GM23248 (cell line): ENCODE measurements at places on chromosomes 12 and 14. TPM values are rescaled to one million over a fixed set of nuclear protein-coding genes. Genes with fewer than 3 reads are reported as not detected.

DNA sequence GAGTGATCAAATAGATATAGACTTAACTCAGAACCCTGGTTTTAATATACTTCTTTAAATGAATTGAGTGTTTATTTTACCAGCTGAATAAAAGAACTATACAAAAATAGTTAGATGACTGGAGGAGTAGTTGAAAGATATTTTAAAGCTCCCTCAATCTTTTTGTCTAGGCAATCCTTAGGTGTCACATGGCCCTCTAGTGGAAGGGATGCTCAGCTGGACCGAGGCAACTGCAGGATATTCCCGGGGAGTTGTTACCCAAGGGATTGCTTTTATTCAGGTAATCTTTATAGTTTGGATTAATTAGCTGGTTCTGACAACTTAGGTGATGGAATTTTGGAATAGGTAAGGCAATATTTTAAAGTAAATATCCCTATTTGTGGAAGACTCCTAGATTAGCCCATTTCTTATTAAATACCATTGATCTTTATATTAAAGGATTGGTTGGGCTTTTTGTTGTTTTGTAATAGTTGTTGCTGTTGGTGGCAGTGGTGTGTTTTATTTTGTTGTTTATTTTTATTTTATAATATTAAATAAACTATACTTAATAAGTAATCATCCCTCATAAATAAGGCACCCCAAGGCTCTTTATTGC is 57.1 kb downstream of the ZDHHC17 start:
- no peak overlapping the region for H3K27ac ChIP-seq
- H3K36me3 ChIP-seq: peaks cover 20% of the 10 kb centered on the region; the same call in 1 of the 2 replicates
- H3K27me3 ChIP-seq: no peaks in the 10 kb centered on the region
- H3K4me1 ChIP-seq: no peaks in the 10 kb centered on the region
- H3K4me3 ChIP-seq: no peak overlapping the region

DNA sequence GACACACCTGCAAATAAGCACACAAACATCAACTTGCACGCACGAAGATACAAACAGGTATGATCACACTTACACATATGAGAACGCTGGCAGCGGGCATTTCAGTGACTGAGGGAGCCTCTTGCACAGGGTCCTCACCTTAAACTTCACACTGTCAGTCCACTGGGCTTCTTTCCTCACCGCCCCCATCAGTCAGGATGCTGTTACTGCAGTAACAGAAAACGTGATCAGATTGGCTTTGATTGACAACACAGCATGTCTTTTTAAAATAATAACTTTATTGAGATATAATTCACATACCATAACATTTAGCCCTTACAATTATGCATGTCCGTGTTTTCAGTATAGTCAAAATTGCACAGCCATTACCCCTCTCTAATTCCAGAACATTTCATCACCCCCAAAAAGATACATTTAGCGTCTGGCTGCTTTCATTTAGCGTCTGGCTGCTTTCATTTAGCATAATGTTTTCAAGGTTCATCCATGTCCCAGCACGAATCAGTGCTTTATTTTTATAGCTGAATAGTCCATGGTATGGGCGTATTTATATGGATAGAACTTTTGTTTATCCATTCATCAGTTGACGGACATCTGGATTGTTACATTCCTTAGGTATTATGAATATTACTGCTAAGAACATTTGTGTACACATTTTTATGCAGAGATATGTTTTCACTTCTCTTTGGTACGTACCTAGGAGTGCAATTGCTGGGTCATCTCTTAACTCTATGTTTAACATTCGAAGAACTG is 8.4 kb downstream of the CCDC197 start:
- no peak overlapping the region for H3K4me3 ChIP-seq
- H3K36me3 ChIP-seq: no peaks in the 10 kb centered on the region
- H3K27ac ChIP-seq: no peak overlapping the region
- peak; percentile 34 for DNase-seq
- H3K4me1 ChIP-seq: no peaks in the 10 kb centered on the region

- no peaks in the 10 kb centered on the region for H3K27me3 ChIP-seq
- no peak overlapping the region for H3K27ac ChIP-seq
- no peak overlapping the region for H3K4me3 ChIP-seq
- no peaks in the 10 kb centered on the region for H3K36me3 ChIP-seq
- peak; percentile 78 for DNase-seq
- H3K4me1 ChIP-seq: peaks cover 12% of the 10 kb centered on the region
Measured at GRCh38 chr14:91858536-91859275, 8.6 kb downstream of the TC2N start.

GRCh38 chr14:79275292-79275655 is 936.0 kb downstream of the DIO2 start:
- no peaks in the 10 kb centered on the region for H3K4me1 ChIP-seq
- H3K36me3 ChIP-seq: no peaks in the 10 kb centered on the region
- peaks cover 49% of the 10 kb centered on the region for H3K27me3 ChIP-seq
- no peak overlapping the region for H3K27ac ChIP-seq
- no peak overlapping the region for H3K4me3 ChIP-seq
- no peak for DNase-seq

GRCh38 chr12:98998697-98999299 is 353.7 kb downstream of the APAF1 start:
- H3K27me3 ChIP-seq: no peaks in the 10 kb centered on the region; the same call in 1 of the 2 replicates
- H3K27ac ChIP-seq: no peak overlapping the region
- H3K36me3 ChIP-seq: no peaks in the 10 kb centered on the region
- DNase-seq: peak; percentile 68
- no peaks in the 10 kb centered on the region for H3K4me1 ChIP-seq
- no peak overlapping the region for H3K4me3 ChIP-seq

PPM1H gene
- 0.13 and 1.2 TPM in 2 replicates for total RNA-seq

- no peaks in the 10 kb centered on the region for H3K27me3 ChIP-seq
- DNase-seq: no peak
- peaks cover 35% of the 10 kb centered on the region for H3K4me1 ChIP-seq
- H3K27ac ChIP-seq: no peak overlapping the region
- H3K36me3 ChIP-seq: no peaks in the 10 kb centered on the region
- H3K4me3 ChIP-seq: no peak overlapping the region
Measured at GRCh38 chr14:93033983-93034670, 81.6 kb downstream of the ITPK1 start.

GRCh38 chr14:59246566-59246965 is 58.1 kb downstream of the DAAM1 start:
- H3K27ac ChIP-seq: peak overlapping the region; percentile 15; the same call in 1 of the 2 replicates
- DNase-seq: peak; percentile 56
- no peak overlapping the region for H3K4me3 ChIP-seq
- H3K4me1 ChIP-seq: peaks cover 20% of the 10 kb centered on the region
- H3K36me3 ChIP-seq: no peaks in the 10 kb centered on the region
- no peaks in the 10 kb centered on the region for H3K27me3 ChIP-seq

GRCh38 chr14:98754343-98755020 is 517.5 kb downstream of the BCL11B start:
- no peak overlapping the region for H3K4me3 ChIP-seq
- no peak for DNase-seq
- no peaks in the 10 kb centered on the region for H3K4me1 ChIP-seq

DNA sequence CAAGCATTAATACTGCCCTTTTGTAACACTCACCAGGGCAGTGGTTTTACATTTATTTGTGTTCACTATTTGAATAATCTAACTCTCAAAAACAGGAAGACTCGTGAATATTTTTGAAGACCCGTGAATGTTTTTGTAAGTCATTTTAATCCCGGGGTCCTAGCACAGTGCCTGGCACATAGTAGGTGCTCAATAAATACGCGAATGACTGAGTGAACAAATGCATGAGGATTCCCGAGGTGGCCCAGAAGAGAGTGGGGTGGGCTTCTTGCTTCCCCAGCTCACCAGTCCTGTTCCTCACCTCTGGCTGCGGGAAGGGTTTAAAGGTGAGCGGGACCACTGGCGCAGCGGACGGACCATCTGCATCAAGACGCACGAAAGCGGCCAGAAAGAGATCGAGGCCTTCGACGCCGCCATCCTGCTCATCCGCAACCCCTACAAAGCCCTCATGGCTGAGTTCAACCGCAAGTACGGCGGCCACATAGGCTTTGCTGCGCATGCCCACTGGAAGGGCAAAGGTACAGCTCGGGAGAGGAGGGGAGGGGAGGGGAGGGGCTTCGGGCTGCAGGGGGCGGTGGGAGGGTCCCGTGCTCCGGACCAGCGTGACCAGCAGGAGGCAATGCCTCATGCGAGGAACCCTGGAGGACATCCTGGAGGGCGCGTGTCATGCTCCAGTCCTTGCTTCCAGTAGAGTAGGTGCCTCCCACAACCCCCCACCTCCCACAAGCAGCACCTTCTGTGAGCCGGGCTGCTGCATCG is 98.9 kb downstream of the CMKLR1 start:
- no peak overlapping the region for H3K4me3 ChIP-seq
- H3K27ac ChIP-seq: no peak overlapping the region
- no peak for DNase-seq
- no peaks in the 10 kb centered on the region for H3K4me1 ChIP-seq

DNA sequence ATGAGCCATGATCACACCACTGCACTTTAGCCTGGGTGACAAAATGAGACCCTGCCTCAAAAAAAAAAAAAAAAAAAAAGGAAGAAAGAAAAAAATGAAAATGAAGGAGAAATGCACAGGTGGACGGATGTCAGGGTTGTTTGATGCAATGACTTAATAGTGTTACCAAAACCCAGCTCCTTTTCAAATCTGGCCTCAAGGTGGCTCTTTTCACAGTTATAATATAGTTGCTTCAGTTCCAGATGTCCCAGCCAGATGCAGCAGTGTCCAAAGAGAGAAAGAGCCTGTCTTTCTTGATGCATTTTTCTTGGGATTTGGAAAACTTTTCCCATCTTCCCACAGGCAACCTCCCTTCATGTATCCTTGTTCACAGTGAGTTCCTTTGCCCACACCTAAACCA is 36.5 kb downstream of the KCNMB4 start:
- no peak overlapping the region for H3K27ac ChIP-seq
- H3K36me3 ChIP-seq: no peaks in the 10 kb centered on the region
- H3K4me1 ChIP-seq: no peaks in the 10 kb centered on the region
- H3K27me3 ChIP-seq: no peaks in the 10 kb centered on the region
- no peak for DNase-seq

NRIP2 gene
- not detected in 2 replicates for total RNA-seq

KRT75 gene
- not detected in 2 replicates for total RNA-seq

GRCh38 chr12:88579161-88579517 is 1.1 kb downstream of the KITLG start:
- H3K27ac ChIP-seq: peak overlapping the region; percentile 60
- H3K36me3 ChIP-seq: no peaks in the 10 kb centered on the region
- no peaks in the 10 kb centered on the region for H3K27me3 ChIP-seq
- peaks cover 33% of the 10 kb centered on the region for H3K4me1 ChIP-seq
- peak; percentile 60 for DNase-seq
- H3K4me3 ChIP-seq: peak overlapping the region; percentile 95

DNA sequence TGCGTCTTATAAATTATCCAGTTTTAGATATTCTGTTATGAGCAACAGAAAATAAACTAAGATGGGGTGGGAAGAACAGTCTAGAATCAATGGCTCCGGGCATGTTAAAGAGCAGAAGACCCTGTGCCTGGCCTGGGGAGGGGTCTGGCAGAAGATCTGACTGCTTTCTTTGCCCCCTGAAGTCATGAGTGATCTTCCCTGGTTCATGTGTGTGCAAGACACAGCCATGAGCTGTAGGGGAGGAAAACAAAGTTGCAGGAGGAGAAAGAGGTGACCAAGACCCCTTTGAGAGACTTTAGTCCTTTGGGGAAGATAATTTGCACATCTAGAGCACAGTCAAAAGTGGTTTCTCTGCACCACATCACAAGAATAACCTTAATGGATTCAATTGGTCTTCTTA is 4.8 kb downstream of the LACRT start:
- no peak for DNase-seq
- H3K4me1 ChIP-seq: no peaks in the 10 kb centered on the region
- peaks cover 6% of the 10 kb centered on the region; the same call in 1 of the 2 replicates for H3K27me3 ChIP-seq
- no peak overlapping the region for H3K27ac ChIP-seq

DNA sequence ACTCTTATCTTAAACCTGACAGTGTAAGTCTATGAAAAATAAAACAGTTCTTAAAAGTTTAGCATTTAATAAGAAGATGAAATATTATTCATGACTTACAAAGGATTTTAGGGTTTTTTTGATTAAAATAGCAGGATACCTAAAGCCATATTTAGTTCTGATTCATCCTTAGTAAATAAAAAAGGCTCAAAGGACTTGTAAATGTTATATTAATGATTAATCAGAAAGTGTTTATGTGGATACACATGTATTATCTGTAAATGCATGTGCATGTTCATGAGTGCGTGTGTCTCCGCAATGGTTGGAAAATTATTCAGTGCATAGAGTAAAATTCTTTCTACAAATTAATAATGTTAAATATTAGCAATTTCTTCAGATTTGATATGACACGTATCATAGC is 4.4 kb downstream of the KLRF1 start:
- no peaks in the 10 kb centered on the region for H3K36me3 ChIP-seq
- DNase-seq: no peak
- H3K4me3 ChIP-seq: no peak overlapping the region
- H3K4me1 ChIP-seq: no peaks in the 10 kb centered on the region
- 0 out of 2 replicates have a peak, but pooled peaks cover 3% of the 10 kb centered on the region for H3K27me3 ChIP-seq

GRCh38 chr12:111434680-111435338 is 29.1 kb downstream of the SH2B3 start:
- H3K27ac ChIP-seq: peak overlapping the region; percentile 69
- no peaks in the 10 kb centered on the region for H3K27me3 ChIP-seq
- H3K4me3 ChIP-seq: peak overlapping the region; percentile 51
- H3K36me3 ChIP-seq: no peaks in the 10 kb centered on the region

- H3K36me3 ChIP-seq: no peaks in the 10 kb centered on the region
- peaks cover 21% of the 10 kb centered on the region for H3K4me1 ChIP-seq
- DNase-seq: peak; percentile 57
- H3K27me3 ChIP-seq: no peaks in the 10 kb centered on the region
Measured at GRCh38 chr12:58814036-58814435, 106.3 kb downstream of the LRIG3 start.

DNA sequence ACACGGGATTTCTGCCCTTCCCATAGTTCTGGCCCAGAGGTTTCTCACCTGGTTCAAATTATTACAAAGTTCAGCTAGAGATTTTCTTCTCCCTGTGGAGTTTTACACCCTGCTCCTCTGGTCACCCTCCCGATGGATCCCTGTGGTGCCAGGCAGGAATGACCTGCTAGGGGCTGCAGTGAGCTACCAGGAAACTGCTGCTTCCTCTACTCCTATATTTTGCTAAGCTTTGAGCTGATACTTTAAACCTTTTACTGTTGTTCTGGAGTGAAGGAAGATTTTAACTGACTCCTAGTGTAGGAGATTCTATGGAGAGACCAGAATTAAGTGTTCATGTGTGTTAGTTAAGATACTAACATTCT is 30.4 kb upstream of the LRIG3 start:
- DNase-seq: no peak
- H3K36me3 ChIP-seq: no peaks in the 10 kb centered on the region
- H3K27me3 ChIP-seq: no peaks in the 10 kb centered on the region
- H3K27ac ChIP-seq: no peak overlapping the region

DNA sequence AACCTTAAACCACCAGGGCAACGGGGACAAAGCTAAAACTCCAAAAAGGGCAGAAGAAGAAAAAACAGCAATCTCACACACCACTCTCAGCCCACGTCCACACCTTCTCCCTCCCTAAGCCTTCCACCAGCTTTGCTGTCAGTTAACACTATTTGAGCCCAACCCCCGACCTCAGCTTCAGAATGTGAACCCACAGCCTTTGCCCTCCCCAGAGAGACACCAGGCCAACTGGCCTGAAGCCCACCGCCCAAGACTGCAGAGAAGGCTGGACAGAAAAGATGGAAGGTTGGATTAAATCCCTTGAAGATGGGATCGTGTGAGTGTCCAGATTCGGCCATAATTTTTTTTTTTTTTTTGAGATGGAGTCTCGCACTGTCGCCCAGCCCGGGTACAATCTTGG is 22.4 kb downstream of the IRF2BPL start:
- H3K27me3 ChIP-seq: no peaks in the 10 kb centered on the region
- no peaks in the 10 kb centered on the region for H3K36me3 ChIP-seq
- DNase-seq: no peak
- H3K4me3 ChIP-seq: no peak overlapping the region
- H3K4me1 ChIP-seq: peaks cover 5% of the 10 kb centered on the region; the same call in 1 of the 2 replicates

CLEC1B gene
- total RNA-seq: not detected in 2 replicates
